Panc1 (cell line): ENCODE measurements at places on chromosomes 6 and 20.

DNA sequence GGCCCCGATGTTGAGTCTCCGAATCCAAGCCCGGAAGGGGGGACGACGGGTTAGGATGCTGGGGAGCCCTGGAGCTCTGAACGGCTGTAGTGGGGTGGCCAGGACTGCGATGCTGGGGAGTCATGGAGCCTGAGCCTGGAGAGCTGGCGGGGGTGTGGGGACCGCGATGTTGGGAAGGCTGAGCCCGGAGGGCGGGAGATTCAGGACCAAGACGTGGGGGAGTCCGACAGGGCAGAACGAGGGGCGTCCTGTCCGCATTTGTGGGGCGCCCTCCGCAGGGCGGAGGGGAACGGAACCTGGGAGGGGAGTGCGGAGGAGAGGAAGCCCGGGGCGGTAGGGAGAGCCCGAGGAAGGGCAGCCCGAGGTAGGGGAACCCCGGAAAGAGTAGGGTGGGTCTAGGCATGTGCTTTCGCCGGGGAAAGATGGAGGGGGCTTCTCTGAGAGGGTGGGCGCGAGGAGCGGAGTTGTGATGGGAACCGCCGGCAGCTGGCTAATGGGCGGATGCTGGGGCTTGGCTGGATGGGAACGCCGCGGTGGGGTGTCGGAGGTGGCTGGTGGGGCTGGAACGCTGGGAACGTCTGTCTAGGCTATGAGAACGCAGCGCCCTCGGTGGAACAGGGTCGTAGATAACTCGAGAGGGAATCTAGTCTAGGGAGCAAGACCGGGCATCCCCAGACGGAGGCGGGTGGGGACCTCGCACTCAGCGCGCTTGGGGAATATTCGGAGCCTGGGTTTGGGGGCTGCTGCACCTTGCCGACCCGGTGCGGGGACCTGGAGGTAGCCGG lies 684 bp downstream of the PAQR8 start:
- peaks cover 8% of the 10 kb centered on the region for H3K4me1 ChIP-seq
- H3K27me3 ChIP-seq = no peaks in the 10 kb centered on the region; the same call in 1 of the 2 replicates
- H3K36me3 ChIP-seq = no peaks in the 10 kb centered on the region; the same call in 1 of the 2 replicates

DNA sequence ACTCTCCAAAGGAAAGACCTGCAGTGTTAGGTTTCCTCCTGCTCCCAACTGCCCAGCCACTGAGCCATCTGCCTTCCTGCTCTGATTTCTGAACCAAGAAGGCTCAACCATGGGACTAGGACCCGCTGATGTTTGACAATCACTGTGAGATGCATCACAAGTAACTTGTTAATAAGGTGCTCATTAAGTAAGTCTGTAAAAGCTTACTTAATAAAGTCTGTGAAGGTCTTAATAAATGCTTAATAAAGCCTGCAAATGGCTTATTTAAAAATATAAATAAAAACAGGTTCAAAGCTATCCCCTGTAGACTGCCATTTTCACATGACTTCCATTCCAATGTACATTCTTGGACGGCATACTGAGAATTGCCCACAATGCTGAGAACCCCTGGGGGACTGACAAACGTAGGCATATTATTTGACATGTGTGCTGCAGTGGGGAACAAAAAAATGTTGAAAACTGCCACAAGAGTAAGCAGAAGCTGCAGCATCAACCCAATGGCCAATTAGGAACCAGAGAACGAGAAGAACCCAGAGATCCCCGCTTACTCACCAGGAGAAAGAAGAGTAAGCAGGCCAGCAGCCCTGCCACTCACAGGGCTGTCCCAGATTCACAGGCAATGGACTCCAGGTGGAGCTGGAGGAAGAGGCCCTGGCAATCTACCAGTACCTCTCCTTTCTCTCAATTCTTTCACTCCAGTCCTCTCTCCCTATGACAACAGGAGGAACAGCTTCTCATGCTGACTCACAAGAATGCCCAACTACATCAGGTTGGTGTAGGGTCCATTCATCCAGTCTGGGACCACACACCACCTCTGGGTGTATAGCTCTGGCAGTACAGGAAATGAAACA lies 19.5 kb downstream of the KIF13A start:
- no peak overlapping the region for H3K4me3 ChIP-seq
- no peak overlapping the region for H3K27ac ChIP-seq
- no peak for DNase-seq
- no peaks in the 10 kb centered on the region for H3K27me3 ChIP-seq
- peaks cover 12% of the 10 kb centered on the region for H3K4me1 ChIP-seq

DNA sequence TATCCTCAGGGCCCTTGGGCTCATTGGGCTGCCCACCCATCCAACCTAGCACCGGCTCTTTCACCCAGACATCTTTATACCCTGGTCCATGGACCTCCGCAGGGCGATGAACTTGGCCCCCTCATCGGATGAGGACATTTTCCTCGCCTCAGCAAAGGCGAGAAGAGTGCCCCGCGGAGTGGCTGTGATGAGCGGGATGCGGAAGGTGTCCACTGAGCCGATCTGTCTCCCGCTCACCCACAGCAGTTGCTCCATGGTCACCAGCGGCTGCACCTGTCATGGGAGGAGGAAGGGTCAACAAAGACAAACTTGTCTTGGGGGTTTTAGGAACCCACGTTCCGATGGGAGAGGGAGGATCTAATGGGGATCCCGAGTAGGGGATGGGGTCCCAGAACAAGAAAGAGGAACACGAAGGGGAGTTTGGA lies 690 bp downstream of the NEU1 start:
- peak overlapping the region; percentile 82 for H3K27ac ChIP-seq
- H3K36me3 ChIP-seq = no peaks in the 10 kb centered on the region; the same call in 1 of the 2 replicates
- H3K4me3 ChIP-seq = peak overlapping the region; percentile 62
- peaks cover 26% of the 10 kb centered on the region for H3K4me1 ChIP-seq
- DNase-seq = no peak
- H3K27me3 ChIP-seq = no peaks in the 10 kb centered on the region

- H3K4me1 ChIP-seq = peaks cover 4% of the 10 kb centered on the region; the same call in 1 of the 2 replicates
- H3K4me3 ChIP-seq = no peak overlapping the region
- no peak for DNase-seq
- H3K27me3 ChIP-seq = no peaks in the 10 kb centered on the region
- H3K27ac ChIP-seq = no peak overlapping the region
- peaks cover 40% of the 10 kb centered on the region for H3K36me3 ChIP-seq
Observed at GRCh38 chr6:53273370-53273769, 75.4 kb downstream of the ELOVL5 start.
